Omental fat pad (tissue), 4 donors: ENCODE measurements at places on chromosomes 13 and 19. TPM values are rescaled to one million over a fixed set of nuclear protein-coding genes. Genes with fewer than 3 reads are reported as not detected.

YJEFN3 gene
- total RNA-seq, result 1.1 TPM

GRCh38 chr19:13094771-13095392 lies 7.8 kb downstream of the LYL1 start:
- no peak for DNase-seq

- DNase-seq, result no peak
Measured at GRCh38 chr13:23945612-23946011, 48.3 kb upstream of the C1QTNF9B start.

DNA sequence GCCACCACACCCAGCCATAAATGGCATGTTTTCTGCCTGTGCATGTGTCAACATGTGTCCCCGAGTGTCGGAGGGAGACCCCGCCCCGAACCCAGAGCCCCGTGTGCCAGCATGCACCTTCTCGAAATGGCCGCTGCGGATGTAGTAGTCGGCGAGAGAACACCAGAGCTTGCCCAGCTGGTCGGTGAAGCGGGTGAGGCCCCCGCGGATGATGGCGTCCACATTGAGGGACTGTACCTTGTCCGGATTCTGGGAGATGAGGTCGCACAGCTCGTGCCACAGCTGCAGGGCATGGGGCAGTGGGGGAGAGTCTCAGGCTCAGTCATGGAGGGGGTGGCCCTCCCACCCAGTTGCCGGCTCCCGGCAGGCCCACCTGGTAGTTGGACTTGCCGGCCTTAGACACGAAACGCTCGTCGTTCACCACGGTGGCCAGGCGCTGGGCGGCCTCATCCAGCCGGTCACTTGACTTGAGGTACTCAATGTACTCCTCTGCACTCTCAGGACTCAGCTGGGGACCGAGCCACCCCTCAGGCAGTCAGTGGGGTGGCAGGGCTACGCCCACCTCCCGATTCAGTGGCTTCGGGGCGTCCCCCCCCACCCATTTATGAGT lies 3.5 kb downstream of the XAB2 start:
- DNase-seq, result no peak

GRCh38 chr13:20221772-20222171 lies 10.3 kb downstream of the GJB6 start:
- no peak for DNase-seq
